ENCODE measurements at places on chromosomes 7 and 10.
A peak's percentile ranks its signal among the peaks of the same experiment; 100 is the strongest.

- DNase-seq = no peak
These were observed 664 bp downstream of the CPA1 start for GRCh38 chr7:130380861-130381455.

GRCh38 chr10:73433538-73433867 lies at the start of gene MSS51:
Gene MSS51 (minus strand): TSS chr10:73433561. CDS start chr10:73428284, 5,277 bp downstream.
- no peak for DNase-seq

GRCh38 chr10:29634764-29635625 lies at the start of gene SVIL:
Gene SVIL (minus strand): TSS chr10:29634971. CDS start chr10:29555058, 79,913 bp downstream.
- DNase-seq = peak; percentile 45

DNA sequence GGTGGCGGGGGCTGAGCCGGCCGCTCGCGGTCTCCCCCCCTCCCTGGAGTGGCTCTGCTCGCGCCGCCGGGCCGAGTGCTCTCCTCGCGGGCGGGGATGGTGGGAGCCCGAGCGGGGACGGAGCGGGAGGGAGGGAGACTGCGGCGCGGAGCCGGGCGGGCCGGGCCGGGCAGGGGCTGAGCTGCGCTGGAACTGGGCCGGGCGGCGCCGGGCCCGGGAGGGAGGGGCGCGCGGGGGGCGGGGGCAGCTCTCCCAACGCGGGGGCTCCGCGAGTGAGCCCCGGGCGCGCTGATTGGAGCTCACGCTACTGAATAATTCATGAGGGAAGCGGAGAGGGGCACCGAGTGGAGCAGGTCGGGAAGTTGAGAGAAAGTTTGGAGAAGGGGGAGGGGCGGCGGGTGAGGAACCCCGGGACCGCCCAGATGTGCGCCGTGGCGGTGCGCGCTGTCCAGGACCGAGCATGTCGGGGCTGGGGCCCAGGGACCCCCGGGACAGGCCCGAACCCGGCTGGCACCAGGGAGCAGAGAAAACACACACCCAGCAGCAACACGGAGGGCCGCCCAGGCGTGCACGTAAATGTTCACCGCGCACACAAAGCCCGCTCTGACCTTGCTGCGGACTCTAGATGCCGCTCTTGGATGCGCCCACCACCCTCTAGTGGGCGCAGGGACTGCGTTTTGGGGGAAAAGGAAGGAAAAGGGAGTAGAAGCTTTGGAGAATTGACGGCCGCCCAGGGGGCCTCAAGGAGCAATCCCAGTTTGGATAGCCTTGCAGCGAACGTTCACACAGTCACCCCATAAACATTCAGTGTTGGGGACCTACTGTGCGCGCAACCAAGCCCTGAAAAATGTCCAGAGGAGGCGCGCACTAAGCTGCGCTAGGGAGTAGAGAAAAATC lies at the start of gene EPHB4:
TSS of gene EPHB4 (minus strand) at position 194 of the 897 bp plus-strand sequence. CDS start 493 bp downstream, outside the sequence.
- DNase-seq = peak; percentile 87

DNA sequence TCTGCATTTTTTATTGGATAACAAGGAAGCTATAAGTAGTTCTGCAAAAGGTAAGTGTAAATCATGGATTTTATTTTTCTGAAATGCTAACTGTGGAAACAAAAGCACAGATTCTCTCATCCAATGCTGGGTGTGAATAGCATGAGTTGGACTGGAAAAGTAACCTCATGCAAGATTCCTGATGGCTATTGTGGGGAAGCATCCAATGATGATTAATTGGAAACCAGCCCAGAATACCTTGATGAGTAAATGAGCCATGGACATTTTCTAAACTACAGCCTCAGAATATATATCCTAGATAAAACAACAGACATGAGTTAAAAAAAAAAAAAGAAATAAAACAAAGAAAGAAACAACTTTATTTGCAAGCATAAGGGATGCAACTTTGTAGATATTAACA lies 934.6 kb downstream of the CCSER2 start:
- DNase-seq = no peak

DNA sequence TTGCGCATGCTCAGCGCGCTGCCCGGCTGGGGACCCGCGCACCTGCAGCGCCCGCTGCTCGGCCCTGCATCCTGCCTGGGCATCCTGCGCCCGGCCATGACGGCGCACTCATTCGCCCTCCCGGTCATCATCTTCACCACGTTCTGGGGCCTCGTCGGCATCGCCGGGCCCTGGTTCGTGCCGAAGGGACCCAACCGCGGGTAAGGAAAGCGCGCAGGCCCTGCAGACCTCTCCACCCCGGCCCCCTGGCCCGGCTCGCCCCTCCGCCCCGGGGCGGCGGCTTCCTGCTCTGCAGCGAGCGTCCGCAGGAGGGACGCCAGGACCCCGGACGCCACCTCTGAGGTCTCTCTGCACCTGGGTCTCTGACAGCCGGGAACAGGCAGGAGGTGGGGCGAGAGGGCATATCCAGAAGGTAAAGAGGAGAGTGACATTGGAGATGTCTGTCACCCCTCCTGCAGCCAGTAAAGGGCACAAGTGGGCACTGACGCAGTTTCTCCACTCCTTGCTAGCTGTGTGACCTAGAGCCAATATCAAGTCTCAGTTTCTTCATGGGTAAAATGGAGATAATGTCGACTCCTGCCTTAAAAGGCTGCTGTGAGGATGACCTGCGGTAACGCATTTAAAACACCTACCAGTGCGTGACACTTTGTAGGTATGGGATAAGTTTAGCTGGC lies 338 bp downstream of the ATP6V0E2 start:
- DNase-seq = no peak

DNA sequence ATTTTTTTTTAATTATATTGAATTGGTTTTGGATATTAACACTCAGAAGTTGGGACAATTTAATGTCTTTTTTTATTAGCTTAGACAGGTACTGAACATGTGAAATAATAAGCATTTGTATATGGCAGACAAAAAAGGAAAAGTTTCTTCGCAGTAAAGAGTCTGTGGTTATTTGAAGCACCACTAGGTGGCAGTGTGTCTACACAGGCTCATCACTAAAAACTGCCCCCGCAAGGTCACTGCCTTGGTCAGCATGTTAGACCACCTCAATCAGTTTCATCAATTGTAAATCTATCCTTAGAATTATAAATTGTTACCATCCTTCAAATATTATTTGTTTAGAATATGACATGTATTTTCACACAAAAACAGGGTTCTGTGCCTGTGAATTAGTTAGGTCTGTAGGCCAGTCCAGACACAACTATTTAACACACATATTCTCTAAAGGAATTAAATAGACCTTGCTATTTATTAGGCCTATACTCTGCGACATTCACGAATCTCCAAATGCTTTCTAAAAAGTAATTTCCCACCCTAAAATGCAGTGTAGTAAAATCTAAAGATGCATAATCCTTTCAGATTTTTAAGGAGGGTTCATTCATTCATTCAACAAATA lies 17.0 kb downstream of the PNLIPRP3 start:
- DNase-seq = peak; percentile 59

GRCh38 chr7:21953781-21954180 lies 8.1 kb upstream of the CDCA7L start:
- DNase-seq = no peak
